ENCODE measurements at places on chromosomes 3 and 15.

GRCh38 chr15:81516461-81516860 is 142.4 kb upstream of the TMC3 start:
- no peak for DNase-seq

DNA sequence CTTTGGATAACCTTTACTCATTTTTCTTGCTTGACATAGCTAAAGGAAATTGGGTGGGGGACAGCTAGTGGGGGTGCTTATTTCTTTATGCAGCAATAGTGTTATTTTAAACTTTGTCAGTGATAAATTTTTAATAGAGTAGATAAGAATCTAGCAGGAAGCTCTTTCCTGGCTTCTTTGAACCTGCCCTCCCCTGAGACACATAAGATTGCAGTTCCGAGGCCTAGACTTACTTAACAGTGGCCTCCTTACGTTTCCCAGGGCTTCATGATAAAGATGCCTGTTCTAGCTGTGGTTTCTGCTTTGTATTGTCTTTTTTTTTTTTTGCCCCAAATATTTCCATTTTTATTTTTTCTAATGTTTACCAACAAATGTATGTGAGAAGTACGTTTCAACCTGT is 170.1 kb downstream of the VPS8 start:
- DNase-seq: no peak

DNA sequence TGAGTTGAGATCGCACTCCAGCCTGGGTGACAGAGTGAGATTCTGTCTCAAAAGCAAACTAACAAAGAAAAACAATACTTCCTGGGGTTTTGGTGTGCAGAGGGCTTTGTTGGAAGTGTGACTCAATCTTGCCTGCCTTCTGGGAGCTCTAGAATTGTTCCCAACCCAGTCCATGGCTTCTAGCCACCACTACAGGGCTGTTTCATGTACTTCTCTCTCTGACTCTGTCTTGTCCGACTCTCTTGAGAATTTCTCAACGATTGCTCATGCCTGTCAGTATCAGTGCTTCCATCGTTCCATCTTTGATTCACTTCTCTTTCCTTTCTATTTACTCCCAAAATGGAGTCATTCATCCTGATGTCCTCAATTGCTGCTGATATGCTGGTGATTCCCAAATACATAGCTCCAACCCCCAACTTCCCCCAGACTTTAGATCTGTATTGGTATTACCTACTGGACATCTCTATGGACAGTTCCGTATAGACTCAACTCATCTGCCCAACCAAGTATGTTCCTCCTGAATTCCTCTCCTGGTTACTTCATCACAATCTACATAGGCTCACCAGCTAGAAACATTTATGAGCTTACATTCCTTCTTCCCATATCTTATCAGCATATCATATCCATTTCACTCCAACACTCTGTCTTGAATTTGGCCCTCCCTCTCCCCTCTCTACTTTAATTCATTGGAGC is 1.8 kb upstream of the AP2M1 start:
- no peak for DNase-seq

- DNase-seq: no peak
These were observed 18.5 kb downstream of the MGA start for GRCh38 chr15:41678742-41679141.

DNA sequence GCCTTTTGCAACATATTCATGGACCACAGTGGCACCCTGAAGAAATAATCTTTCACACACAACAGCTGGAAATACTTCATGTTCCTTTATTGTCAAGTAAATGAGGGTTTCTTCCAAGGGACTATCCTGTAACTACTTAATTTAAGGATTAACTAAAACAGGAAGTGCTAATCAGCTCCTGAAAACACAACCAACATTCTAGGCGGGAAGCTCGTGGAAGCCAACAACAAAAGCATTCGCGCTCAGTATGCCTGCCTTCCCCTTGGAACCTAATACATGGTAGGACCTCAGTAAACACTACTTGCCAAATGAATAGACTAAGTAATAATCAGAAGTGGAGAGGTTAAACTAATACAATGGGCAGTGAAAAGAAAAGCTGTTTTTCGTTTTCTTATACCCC is 300.9 kb downstream of the RORA start:
- no peak for DNase-seq

Data from D341Med (cell line).